LNCaP clone FGC (cell line): ENCODE measurements at places on chromosomes 6 and 20.

DNA sequence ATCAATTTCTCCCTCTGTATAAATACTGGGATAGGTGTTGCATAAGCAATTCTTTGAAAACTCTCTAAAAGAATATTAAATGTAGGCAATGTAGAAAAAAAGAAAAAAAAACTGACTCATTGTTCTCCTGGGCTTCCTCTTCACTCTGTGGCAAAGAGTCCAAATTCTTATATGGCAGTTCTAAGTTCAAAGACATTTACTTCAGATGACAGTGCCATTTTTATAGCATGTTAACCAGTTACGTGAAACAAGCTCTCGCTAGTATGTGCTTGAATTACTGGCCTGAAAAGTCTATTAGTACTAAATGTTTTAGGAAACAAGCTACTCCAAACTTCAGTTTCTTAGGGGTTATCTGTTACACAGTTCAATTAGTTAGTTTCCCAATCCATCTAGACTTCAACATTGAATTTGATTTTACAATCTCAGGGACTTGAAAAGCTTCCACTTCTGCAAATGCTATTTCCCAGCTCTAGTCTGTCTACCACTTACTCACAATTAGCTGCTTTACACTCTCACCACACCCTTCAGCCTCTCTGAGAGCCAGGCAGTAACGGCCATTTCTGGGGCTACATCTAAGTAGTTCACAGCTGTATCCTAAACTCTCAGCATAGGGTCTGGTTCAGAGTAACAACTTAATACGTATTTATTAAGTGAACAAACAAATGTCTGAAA, 100.4 kb downstream of the OGFRL1 start:
- DNase-seq, result no peak

GRCh38 chr6:104639668-104640067, 220.1 kb downstream of the HACE1 start:
- DNase-seq, result no peak

DNA sequence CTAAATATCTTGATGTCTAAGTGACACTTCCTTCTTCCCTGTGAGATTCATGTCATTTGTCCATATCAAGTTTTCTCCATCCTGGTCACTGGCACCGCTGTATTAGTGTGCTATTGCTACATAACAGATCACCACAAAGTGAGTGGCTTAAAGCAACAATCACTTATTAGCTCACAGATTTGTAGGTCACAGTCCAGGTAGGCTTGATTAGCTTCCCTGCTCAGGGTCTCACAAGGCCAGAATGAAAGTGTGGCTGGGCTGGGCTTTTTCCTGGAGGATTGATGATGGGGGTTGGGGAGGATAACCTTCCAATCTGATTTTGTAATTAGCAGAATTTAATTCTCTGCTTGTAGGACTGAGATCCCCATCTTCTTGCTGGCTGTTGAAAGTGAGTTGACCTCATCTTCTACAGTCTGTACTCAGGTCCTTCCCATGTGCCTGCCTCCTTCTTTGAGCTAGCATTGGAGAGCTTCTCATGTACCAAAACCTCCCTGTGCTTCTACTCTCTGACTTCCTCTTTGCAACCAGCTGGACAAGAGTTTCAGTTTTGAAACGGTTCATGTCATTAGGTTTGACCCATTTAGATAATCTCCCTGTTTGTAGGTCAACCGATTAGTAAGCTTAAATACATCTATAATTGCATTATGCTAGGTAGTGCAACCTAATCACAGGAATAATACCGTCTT, 152.4 kb upstream of the MAN1A1 start:
- DNase-seq, result no peak

DNA sequence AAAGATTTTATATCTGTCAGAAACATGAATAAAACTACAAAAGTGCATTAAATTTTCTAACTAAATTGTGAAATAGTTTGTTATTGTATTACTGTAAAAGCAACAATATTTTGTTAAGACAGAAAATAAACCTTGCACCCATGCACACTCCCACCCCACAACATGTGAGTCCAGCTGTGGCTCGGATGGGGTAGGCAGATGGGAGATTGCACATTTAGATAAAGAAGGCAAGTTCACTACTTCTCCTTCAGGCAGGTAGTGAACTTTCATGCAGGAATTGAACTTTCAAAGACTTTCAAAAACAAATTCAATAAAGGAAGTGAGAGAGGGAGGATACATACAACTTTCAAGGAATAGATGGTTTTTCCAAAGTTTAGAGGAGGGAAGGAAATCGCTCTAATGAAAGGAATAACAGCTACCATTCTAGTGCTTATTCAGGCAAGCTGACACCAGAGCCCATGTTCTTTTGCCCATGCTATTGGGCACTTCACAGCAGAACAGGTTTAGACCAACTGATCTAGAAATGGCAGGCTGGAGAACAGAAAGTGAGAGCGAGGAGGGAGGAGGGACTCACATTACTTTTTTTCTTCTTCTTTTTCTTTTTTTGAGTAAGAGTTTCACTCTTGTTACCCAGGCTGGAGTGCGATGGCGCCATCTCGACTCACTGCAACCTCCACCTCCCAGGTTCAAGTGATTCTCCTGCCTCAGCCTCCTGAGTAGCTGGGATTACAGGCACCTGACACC, 28.5 kb downstream of the SF3B5 start:
- no peak for DNase-seq

DNA sequence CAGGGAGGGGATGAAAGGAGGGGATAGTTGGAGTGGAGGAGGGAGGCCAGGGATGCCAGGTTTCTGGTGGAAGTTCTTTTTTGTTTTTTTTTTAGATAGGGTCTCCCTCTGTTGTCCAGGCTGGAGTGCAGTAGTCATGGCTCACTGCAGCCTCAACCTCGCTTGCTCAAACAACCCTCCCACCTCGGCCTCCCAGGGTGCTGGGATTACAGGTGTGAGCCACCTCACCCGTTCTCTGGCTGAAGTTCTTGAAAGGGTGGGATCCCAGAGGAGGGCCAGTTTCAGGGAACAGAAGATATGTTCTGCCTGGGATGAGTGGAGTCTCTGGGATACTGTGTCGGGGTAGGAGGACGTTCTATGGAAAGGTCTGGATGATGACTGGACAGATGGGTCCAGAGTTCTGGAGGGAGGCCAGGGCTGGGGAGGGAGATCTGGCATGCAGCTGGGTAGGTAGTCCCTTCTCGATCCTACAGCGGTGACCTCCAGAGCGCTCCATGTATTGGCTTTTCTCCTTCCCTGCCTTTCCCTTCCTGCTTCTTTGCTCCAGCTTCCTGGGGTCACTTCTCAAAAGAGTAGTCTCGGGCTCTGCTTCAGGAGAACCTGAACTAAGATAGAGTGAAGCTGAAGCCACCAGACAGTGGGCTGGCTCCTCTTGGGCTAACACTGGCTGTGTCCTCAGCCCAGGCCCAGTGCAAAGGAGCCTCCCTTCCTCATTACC, 12.7 kb upstream of the SRC start:
- DNase-seq, result no peak

- no peak for DNase-seq
Measured at GRCh38 chr20:25324412-25324811, 66.2 kb downstream of the ABHD12 start.

DNA sequence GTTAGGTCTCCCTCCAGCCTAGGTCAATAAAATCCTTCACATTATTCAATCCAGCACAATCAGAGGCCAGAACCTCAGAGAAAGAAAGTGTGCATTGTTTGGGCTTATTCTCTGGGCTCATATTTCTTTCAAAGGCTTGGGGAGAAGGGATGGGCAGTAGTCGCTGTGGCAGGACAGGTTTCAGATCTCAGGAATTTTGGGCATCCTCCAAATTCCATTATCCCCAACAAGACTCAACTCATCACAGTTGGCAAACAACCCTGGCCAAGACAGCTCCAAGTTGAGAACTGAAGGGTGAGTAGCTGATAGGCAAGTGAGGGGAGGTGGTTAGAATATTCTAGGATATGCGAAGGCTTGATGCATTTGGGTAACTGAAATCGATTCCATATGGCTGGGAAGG, 27.2 kb upstream of the CHD6 start:
- no peak for DNase-seq

DNA sequence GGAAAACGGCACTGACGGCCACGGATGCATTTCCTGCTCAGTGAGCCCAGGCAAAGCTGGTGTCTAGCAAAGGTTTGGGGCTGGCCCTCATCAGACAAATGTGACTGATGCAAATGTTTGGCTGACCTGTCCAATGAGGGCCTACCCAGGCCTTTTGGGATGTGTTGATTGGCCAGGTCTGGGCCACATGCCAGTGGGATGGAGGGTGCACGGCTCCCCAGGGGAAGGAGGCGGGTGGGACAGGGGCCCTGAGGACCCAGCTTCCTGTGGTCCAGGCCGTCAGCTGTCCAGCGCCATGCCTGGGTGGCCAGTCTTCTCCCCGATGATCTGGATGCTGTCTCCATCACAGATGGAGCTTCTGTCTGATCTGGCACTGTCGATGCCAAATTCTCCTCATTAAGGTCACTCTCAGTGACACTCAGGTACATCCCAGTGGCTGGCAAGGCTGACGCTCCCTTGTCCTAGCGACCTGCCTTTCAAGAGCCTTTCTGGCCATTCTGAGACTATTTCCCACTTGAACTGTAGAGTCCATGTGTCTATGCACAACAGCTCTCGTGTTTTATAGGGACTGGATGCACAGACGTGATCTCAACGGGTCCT, 43.0 kb downstream of the NTSR1 start:
- no peak for DNase-seq

- DNase-seq, result no peak
Measured at GRCh38 chr20:63844511-63844991, 13.5 kb upstream of the ZBTB46 start.

- no peak for DNase-seq
Measured at GRCh38 chr6:150352321-150353296, 16.2 kb upstream of the IYD start.

DNA sequence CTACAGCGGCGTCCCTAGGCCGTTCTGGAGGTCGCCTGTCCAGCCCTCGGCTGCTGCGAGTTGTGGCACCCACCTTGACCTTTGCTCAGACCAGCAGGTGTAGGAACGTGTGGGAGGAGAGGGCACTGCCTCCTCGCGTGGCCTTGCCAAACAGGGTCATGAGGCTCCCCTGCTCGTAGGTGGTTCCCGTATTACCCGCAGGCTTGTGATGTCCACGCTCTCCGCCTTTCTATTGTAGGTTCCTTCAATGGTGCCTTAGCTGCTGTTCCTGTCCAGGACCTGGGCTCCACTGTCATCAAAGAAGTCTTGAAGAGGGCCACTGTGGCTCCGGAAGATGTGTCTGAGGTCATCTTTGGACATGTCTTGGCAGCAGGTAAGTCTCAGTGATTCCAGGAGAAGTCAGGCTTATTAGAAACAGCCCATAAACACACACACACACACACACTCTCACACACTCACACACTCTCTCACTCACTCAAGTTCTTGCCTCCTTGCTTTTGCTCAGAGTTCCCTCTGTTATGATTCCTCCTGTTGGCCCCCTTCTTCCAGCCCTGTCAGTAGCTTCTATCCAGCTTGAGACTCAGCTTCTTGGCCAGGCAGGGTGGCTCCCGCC, 942 bp downstream of the ACAT2 start:
- DNase-seq, result no peak

DNA sequence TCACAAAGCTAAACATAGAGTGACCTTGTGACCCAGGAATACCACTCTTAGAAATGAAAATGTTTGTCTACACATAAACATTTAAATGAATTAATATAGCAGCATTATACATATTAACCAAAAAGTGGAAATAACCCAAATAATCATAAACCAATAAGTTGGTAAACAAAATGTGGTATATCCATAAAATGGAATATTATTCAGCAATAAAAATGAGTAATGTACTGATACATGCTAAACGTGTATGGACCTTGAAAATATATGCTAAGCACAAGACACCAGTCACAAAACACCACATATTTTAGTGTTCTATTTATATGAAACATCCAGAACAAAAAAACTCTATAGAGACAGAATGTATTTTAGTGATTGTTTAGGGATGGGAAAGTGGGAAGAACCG, 68.9 kb upstream of the FUT9 start:
- no peak for DNase-seq
